ENCODE measurements at places on chromosomes 12 and 14.
A peak's percentile ranks its signal among the peaks of the same experiment; 100 is the strongest.

GRCh38 chr12:4530982-4531586 lies 7.6 kb upstream of the RAD51AP1 start:
- DNase-seq: no peak

GRCh38 chr14:60164404-60164711 lies 840 bp downstream of the DHRS7 start:
- no peak for DNase-seq

- no peak for DNase-seq
Measured at GRCh38 chr12:29732191-29732590, 51.6 kb downstream of the TMTC1 start.

- DNase-seq: no peak
Measured at GRCh38 chr14:31229009-31229408, 21.4 kb upstream of the HECTD1 start.

DNA sequence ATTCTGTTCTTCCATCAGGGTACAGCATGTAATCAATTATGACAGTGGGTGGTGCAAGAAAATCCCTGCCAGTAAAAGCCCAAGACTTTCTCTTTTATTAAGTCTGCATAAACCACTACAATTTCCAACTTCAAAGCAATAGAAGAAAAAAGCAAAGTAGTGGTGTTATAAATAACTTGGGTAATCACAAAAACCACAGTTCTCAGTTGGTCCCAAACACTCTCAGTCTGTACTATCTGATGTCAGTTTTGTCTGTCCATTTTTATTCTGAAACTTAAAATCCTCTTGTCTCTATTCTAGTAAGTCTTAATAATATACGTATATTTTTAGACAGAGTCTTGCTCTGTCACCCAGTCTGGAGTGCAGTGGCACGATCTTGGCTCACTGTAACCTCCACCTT lies 8.8 kb upstream of the TIGAR start:
- DNase-seq: no peak

DNA sequence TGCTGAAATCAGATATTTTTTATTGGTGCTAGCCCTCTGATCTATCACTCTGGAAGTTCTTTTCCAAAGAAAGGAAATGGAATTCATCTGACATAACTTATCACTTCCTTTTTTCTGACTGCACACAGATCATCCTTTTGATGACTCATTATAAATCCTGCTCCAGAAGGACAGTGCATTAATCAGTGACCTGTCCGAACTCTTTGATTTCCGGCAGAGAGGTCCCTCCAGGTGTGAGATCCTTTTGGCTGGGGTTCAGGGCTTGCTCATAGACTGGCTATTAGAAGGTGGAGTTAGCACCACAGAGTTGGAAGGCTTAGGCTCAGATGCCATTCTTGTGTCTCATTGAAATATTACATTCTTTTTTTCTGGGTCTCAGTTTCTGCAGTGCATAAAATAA lies 328.2 kb downstream of the ZFP36L1 start:
- no peak for DNase-seq

DNA sequence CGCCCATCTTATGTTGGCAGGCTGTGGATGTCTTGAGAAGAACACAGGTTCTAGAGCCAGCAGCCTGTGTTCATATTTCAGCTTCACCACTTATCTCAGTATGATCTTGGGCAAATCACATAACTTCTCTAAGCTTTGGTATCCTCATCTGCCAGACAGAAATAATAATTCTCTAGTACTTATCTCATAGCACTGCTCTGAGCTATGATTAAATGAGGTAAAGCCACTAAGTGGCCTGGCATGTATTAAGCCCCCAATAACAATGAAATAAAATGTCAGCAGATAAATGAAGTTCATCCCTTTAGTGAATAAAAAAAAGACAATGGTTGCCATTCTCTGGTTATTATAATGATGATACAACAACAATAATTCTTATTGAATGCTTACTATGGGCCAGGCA lies 104.9 kb upstream of the EEA1 start:
- no peak for DNase-seq

- no peak for DNase-seq
Measured at GRCh38 chr14:95811813-95812212, 64.8 kb upstream of the TUNAR start.

DNA sequence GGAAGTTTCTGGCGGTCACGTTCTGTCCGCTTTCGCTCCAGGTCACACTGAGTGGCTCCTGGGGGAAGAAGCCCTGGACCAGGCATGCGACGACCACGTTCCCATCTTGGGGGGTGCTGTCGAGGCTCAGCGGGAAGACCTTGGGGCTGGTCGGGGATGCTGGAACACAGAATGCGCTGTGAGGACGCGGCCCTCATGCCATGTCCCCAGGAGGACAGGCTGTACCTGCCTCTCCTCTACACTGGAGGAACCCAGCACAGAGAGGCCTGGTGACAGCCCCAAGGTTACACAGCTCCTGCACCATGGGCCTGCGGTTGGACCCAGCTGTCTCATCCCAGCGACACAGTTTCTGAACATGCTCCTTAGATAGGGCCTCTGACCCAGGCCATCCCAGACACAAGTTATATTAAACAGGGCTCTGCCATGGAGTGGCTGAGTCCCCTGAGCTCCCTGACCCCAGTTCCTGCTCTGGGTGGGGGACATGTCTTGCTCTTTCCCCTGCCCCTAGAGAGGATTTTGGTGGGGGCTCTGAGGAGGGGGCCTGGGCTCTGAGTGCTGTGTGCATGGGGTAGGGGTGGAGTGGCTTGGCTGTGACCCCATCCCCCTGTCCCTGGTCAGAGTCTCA lies 62.0 kb downstream of the TMEM121 start:
- DNase-seq: no peak

DNA sequence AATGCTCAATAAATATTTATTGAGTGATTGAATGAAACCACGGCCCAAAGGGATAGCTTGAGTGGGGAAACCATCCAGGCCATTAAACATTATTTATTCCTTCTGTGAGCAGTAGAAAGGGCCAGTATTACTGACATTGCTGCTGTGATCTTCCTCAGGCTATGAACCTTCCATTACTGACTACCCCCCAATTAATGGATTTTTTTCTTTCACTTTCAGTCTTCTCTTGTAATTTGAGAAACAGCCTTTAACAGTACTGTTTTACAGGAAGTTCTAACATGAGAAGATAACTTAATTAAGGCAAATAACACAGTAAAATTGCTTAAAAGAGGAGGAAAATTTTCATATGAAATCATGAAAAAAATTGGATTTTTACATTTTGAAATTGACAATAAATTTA lies 629.5 kb downstream of the TRHDE start:
- DNase-seq: no peak

- DNase-seq: no peak
Measured at GRCh38 chr12:122558745-122559641, 31.9 kb downstream of the KNTC1 start.

DNA sequence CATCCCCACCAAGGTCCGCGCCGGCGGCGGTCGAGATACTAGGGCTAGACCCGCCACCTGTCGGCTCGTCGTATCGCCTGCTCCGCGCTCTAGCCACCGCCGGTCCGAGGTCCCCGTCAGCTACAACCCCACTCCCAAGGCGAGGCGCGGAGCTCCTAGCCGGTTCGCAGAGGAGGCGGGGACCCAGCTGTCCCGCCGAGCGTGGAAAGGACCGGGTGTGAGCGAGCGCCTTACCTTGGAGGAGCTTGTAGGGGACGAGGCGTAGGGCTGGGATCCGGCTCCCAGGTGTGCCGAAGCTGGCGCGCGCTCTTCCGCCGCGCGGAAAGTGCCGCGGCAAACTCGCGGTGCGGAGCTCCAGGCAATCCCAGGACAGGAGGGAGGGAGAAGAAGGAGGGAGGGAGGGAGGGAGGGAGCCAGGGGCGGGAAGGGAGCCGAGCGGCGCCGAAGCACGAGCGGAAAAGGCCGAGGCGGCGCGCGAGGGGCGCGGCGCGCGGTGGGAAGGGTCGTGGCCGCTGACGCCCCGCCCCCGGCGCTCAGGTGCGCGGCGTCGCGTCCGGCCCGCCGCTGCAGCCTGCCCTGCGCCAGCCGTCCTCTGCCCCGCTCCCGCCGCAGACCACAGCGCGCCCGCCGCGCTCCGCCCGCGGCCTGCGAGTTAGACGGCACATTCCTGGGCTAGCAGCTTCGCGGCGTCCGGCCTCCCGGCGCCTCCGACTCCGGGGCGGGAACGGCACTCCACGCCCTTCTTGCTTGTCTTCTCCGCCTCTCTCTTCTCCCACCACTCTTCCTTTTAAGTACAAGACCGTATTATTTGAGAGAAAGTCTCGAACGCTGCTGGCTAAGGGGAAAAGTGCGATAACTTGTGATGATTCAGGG lies at the start of gene PAWR:
PAWR (minus strand) TSS at position 327 of the 873 bp plus-strand sequence. CDS start 720 bp downstream, outside the sequence.
- DNase-seq: no peak

- DNase-seq: no peak
Measured at GRCh38 chr14:88919502-88919901, 95.1 kb downstream of the TTC8 start.

- peak; percentile 46 for DNase-seq
Measured at GRCh38 chr12:6363330-6364043, 11.9 kb downstream of the SCNN1A start.

DNA sequence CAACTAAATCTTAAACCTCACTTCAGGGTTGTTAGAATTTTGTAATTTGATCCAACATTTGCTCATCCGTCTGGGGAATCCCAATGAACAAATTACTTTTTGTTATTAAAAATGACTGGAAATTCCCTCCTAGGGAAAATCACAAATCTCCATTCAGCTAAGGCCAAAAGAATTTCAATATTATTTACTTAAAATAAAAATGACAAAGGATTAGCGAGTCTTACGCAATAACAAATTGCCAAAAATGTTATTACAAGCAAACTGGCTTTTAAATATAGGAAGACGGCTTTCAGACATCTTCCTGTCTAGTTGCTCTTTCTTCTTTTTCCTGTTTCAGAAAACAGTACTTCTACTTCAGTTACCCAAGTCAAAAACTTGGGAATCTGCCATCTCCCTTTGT lies 92.4 kb upstream of the TSPAN8 start:
- no peak for DNase-seq

- DNase-seq: no peak
Measured at GRCh38 chr14:86858591-86858990, 1134.4 kb downstream of the GALC start.
